ENCODE measurements at places on chromosomes 16 and 17.
A peak's percentile ranks its signal among the peaks of the same experiment; 100 is the strongest.

- DNase-seq = no peak
Observed at GRCh38 chr16:81601008-81601428, 156.4 kb downstream of the CMIP start.

DNA sequence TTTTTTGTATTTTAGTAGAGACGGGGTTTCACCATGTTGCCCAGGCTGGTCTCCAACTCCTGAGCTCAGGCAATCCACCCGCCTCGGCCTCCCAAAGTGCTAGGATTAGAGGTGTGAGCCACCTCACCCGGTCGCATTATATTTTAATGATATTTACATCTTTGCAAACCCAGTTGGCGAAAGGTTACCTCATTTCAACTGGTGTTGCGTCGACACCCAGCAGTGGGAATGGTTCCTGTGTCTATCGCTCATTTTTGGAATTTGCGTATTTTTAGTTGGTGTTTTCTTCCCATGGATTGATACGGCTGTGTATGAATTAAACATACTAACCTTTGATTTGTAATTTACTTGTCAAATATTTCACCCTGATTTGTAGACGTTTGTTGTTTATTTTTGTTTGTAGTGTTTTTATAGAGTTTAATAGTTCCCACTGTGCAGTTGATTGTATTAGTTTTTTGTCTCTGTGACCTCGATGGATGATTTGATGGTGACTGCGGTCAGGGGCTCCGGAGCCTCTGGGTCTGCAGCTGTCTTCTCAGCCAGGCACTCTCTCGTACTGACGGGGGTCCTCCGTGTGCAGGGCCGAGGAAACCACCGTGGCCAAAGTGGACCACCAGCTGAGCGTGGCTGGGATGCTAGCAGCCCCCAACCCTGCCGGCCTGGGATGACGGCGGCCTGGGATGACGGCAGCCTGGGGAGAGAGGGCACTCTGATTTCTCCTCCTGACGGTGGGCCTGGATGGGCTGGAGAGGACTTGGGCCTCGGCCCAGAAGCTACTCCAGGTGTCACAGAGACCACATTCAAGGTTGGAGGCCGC, 4.0 kb downstream of the CD7 start:
- DNase-seq = no peak

- DNase-seq = no peak
Observed at GRCh38 chr17:65584604-65585521, 23.4 kb upstream of the AXIN2 start.

DNA sequence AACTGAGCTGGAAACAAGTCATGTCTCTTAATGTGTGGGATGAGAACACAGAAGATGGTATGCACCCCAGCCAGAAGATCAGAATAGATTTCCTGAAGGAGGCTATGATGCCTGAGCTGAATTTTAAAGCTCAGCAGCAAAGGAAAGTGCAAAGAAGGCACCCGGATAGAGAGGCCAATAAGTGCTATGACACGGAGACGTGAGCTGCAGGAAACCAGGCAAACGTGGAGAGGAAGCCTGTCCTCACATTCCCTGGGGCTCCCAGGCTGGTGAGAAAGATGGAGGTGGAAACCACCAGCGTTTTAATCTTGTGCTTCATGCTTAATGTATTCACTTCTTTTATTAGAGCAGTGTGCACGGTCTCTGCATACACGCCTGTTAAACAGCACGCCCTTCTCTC, 302.1 kb downstream of the HAPSTR1 start:
- DNase-seq = no peak

GRCh38 chr17:57537524-57538410, 207.3 kb downstream of the CCDC182 start:
- peak; percentile 58 for DNase-seq

GRCh38 chr17:48576479-48577309, 1.5 kb downstream of the HOXB4 start:
- DNase-seq = no peak

Measured in neural crest cell (in vitro differentiated cells).